Skin of body (tissue), 3 donors: ENCODE measurements at places on chromosomes 7 and 10. TPM values are rescaled to one million over a fixed set of nuclear protein-coding genes. Genes with fewer than 3 reads are reported as not detected.

- DNase-seq: no peak
Observed at GRCh38 chr10:35546824-35547225, 58.3 kb upstream of the GJD4 start.

GRCh38 chr7:120841608-120842007 is 16.3 kb downstream of the TSPAN12 start:
- no peak for DNase-seq

- no peak for DNase-seq
Observed at GRCh38 chr7:1176891-1177373, 16.9 kb upstream of the ZFAND2A start.

DNA sequence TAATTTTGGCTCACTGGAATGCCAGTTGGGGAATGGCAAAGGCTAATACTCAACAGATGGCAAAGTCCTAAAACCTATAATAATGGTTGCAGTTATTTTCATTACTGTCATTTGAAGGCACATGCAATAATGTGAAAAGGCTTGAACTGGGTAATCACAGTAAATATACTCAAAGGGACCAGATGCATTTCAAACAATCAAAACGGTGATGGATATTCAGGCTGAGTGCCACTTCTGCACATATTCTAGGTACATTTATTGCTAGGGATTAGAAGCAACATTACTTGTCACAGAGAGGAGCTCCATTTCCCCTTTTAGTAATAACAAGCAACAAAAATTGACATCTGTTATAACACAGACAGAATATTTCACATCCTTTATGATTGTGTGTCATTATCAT is 171.8 kb downstream of the NXPH1 start:
- no peak for DNase-seq

GRCh38 chr7:115033917-115034459 is 112.1 kb downstream of the MDFIC start:
- DNase-seq: no peak

DNA sequence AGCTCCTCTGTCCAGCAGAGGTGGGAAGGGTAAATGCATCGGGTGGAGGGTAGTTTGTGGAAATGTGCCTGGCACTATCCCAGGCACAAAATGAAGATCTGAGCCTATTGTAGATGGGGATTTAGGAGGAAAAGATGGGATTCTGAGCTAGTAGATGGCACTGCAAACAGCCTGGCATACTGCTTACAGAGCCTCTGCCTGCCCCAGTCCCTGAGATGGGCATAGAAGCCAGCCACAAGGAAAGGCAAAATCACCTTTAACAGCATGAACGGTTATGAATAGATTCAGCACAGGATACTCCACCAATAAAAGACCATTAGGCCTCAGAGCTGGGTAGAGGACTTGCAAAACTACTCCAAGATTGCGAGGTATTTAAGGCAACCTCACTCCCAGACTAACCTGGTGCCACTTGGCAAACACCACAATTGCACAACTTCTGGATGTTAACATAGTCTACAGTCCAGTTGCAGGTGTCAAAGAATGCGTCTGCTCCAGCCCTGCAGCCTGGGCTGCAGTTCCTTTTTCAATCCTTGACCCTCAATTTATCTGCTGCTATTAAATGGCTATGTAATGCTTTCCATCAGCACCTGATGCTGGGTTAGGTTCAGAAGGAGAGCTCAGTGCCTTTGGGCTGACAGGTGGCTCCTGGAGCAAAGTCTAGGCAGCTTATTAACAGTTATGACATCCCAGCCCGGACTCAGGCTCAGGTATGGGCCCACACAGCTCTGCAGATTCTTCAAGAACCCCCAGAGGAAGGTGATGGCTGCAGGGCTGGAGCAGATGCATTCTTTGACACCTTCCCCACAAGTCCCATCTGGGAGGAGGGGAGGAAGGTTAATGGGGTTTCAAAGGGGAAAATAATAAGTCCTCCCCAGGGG is 34.0 kb downstream of the CDHR3 start:
- DNase-seq: no peak

DNA sequence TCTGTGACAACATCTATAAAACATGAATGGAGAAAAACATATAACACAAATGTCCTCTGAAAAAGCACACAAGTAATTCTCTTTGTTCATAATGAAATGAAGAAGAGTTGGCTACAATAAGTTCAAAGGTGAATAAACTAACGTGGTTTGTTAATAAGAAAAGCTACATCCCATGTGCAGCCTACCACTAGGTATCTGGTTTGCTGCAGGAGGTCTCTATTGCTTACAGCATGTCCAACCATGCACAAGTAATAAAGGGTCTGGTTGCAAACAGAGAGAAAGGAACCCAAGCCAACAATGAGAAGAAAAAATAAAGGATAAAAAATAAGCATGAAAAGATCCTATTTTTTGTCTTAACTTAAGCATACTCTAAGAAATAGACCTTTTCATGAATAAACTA is 139.2 kb downstream of the CHCHD3 start:
- no peak for DNase-seq

GRCh38 chr10:116833986-116834985 is 15.0 kb upstream of the ENO4 start:
- no peak for DNase-seq

DNA sequence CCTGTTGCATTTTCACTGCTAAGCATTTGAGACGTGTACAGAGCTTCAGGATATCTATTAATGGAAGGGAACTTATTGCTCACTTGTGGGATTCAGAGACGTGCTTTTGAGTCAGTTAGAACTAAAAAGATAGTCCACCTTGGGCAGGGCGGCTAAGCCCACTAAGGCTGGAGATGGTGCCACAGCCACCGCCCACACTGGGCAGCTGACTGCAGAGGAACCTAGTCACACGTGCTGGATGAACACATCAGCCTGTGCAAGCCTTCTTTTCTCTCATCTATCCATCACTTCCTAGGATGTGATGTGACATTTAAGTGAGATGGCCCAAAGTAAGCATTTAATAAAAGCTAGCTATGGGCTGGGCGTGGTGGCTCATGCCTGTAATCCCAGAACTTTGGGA is 78.0 kb downstream of the PTPRE start:
- DNase-seq: no peak

DNA sequence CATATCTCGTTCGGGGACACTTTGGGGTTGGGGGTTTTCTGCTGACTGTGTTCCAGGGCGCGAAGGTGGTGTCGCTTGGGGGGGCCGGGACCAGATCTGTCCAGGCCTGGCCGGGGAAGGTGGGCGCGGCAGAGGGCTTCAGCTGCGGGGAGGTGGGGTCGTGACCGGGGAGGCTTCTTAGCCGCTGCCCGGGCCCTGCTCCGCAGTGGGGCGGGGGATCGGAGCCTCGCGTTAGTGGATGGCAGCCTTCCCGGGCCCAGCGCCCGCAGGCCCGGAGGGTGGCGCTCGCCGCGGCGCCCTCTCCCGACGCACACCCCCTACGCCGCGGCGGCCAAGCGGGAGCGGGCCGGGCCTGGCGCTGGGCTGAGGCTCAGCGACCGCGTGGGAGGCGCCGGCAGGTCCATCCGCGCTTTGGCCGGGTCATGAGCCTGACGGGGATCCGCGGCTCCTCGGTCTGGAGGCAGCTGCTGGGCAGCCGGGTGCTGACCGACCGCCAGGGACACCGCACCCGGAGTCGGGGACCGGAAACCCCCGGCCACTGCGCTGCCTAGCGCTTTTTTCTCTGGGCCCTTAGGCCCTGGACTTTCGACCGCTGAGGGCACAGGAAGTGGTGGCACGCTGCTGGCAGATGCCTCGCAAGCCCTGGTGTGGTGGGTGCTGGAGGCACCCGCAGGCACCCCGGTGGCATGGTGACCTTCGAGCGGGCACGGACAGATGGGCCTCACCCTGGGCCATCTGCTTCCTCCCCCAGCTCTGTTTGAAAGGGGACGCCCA is 1.2 kb downstream of the AGAP3 start:
- DNase-seq: peak; percentile 10

DNA sequence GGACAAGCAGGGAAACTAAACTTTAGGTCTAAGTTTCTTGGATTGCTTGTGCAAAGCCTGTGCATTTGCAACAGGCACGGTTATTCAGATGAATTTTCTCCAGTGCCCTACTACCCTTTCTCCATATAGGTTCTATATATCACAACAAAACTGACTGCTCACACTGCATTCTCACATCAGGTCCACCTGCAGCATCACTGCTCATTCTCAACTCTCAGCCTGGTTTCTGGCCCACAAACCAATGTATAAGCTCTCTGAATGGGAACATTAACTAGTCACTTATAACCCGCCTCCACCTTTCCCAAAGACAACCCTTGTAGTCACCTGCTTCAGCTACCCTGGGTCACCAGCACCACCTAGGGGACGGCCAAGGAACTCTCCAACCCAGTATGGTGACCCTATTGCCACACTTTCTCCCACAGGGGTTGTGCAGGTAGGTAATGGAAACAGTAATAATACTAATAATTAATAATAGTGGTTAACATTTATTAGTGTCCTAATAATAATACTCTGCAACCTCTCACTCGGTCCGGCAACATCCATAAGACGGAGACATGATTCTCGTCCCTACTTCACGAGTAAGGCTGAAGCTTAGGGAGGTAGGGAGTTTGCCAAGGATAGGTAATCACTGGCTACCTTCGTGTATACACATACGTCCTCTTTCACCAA is 97.3 kb downstream of the CLEC2L start:
- DNase-seq: no peak

DNA sequence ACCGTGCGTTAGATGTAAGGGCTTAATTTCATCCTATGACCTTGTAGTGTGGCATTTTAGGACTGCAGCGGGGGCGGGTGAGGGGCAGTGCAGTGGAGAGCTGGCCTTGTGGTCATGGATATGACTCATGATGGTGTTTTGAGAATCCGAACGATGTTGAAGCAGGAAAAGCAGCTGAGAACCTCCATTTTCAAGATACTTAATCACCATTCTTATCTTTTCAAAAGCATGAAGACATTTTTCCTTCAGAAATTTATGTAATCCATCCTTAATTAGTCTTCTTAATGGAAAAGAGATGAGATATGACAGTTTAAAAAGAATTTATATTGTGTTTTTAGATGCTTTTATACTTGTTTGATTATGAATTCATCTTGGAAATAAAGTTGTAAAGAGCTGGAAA is 9.6 kb downstream of the ATP5F1C start:
- no peak for DNase-seq

GRCh38 chr7:122755696-122756095 is 53.0 kb upstream of the RNF148 start:
- no peak for DNase-seq

- no peak for DNase-seq
Observed at GRCh38 chr10:4119107-4119506, 334.1 kb upstream of the KLF6 start.

DNA sequence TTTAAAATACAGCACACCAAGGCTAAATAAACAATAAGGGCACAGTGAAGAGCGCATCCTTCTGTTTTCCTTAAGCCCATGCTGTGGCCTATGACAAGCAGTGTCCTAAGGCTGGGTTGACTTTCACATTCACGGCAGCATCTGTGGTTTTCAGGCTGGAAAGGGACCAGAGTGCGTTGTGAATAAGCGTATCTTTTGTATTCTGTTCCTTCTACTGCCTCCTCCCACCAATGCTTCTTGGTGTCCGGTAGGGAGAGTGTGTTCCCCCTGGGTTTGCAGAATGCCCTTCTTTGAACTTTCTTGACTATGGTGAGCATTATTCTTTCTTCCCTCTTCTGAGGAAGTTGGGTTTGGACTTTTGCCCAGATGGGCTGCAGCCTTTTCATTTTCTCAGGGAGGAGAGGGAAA is 73.6 kb downstream of the ABCA13 start:
- DNase-seq: no peak

- peak; percentile 73 for DNase-seq
Observed at GRCh38 chr10:69861251-69862240, 59.8 kb downstream of the COL13A1 start.

DNA sequence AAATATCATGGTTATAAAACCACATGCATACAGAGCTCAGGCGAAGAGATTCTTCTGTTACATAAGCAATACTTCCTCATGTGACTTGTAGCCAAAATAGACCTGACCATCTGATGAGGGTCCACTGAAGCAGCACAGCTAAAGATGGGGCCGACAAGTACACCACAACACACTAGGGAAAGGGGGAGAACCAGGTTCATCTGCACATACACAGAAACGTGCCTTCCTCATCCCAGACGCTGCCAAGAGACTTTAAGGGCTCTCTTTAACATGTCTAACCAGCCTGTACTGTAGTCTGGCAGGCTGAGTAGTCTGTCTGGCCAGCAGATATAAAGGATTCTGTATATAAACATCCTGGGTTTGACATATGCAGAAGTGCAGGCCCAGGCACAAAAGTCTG is 30.3 kb downstream of the ERCC6 start:
- no peak for DNase-seq

DNA sequence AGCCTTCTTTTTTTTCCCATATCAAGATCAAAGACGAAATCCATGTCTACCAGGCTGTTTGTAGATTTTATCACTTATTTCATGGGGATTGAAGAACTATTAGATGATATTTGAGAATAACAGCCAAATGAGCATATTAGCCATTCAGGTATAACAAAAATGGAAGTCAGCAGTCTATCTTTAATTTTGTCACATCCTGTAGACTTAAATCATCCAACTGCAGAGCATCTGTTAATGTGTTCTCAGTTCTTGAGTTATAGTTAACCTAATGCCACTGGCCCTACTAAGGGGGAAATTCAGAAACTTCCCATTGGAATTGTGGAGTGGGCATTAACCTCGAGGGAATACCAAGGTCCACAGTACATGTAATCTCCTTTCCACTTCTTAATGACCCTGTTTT is 380.1 kb downstream of the CNTNAP2 start:
- DNase-seq: no peak

- no peak for DNase-seq
Observed at GRCh38 chr7:3192669-3193068, 108.4 kb upstream of the SDK1 start.

DNA sequence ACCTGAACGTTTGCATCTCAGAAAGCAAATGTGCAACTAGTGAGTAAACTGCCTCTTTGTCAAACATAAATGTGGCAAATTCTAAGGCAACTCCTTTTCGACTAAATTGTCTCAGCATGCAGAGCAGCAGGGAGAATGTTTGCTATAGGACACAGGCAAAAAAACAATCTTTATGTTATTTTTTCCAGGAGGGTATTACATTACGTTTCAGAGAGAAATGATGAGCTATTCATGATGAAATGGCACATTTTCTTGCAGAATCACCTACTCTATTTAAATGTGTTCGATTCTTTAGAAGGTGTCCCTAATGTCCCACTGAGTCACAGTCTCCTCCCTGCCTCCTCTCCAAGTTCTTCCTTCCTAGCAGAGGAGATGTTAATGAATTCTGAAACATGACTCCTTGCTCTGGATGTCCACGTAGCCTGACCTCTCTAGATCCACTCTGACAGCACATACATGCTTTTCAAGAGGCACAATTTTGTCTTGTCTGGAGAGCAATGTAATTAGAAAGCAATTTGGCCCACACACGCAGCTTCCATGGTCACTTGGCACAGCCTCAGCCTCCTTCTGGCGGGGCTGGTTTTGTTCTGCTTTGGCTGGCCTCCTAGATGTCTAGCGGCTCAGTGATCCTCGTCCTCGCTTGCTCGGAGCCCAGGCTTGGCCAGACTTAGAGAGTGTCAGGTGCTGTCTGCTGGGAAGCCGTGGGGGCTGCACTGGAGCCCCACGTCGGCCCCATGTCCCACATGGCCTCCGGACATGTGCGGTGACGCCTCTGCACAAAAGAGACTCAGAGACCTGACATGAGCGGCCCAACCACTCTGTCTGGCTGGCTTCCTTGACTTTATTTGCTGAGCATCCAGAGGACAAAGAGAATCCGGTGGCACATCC is 125.7 kb upstream of the ZNF438 start:
- DNase-seq: peak; percentile 69

- no peak for DNase-seq
Observed at GRCh38 chr7:2261611-2262010, 19.6 kb downstream of the NUDT1 start.

The C10orf105 gene
- total RNA-seq: under 0.01 TPM

The LRIT1 gene
- total RNA-seq: not detected

The PLAC9 gene
- 40.2 TPM for total RNA-seq

The NUDT13 gene
- 0.59 TPM for total RNA-seq

The TAS2R4 gene
- 3.1 TPM for total RNA-seq

The RPEL1 gene
- total RNA-seq: not detected

The SFRP4 gene
- total RNA-seq: 5.0 TPM

The CACNA2D1 gene
- 54.4 TPM for total RNA-seq
